Astrocyte (in vitro differentiated cells and primary cell): ENCODE measurements at places on chromosomes 2 and 18.
A peak's percentile ranks its signal among the peaks of the same experiment; 100 is the strongest.

DNA sequence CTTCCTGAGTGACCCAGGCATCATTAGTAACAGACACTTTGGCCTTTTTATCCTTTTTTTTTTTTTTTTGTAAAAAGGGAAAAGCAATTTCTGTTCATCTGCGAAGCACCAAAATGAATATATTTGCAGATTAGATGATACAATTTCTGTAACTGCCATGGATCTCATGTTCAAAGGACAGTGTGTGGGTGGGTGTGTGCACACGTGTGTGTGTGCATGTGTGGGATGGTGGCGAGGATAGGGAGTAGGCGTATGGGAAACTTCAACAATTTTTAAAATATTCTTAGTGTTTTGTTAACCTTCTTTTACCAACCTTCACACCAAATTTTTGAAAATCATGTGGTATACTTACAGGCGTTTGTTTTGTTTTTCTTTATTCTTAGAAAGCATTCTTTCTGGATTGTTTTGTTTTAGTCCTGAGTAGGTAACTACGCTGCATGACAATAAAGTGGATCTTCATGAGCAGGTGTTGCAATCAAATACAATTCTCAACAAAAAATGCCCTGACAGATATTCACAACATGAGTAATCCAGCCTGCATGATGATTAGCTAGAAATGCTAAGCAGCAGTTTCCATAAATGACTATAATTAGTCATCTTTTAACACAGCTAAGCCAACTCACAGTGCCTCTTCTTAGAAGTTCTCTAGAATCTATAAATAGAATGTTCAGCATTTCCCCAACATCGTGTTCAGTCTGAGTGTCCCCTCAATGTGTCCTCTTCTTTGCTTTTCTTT lies 53.5 kb upstream of the RMDN2 start:
- DNase-seq = peak; percentile 90

- peak; percentile 80 for DNase-seq
Measured at GRCh38 chr2:189369566-189369965, 71.7 kb upstream of the WDR75 start.

DNA sequence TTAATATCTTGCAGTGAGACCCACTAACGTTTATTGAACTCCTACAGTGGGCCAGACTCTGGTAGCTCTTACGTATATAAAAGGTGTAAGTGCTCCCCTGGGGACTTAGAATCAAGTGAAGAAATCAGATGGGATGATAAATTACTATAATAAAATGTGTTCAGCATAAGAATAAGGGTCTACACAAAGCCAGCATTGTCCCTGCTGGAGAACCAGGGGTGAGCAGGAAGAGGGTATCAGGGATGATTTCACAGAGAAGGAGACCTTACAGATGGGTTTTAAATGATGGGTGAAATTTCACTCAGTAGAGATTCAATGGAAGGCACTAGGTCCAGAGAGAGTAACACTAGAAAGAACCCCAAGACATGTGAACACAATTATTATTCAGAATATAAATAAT lies 20.7 kb downstream of the NRXN1 start:
- no peak for DNase-seq

- peak; percentile 96 for DNase-seq
Measured at GRCh38 chr2:75100011-75100800, 99.1 kb downstream of the TACR1 start.

- DNase-seq = no peak
Measured at GRCh38 chr2:148430101-148430500, 214.4 kb upstream of the EPC2 start.

- DNase-seq = no peak
Measured at GRCh38 chr2:127658146-127658545, 12.2 kb downstream of the GPR17 start.

GRCh38 chr2:208783184-208783583 lies 376.6 kb downstream of the PTH2R start:
- DNase-seq = no peak

- peak; percentile 91 for DNase-seq
Measured at GRCh38 chr2:25617948-25618646, 55.3 kb downstream of the DTNB start.

DNA sequence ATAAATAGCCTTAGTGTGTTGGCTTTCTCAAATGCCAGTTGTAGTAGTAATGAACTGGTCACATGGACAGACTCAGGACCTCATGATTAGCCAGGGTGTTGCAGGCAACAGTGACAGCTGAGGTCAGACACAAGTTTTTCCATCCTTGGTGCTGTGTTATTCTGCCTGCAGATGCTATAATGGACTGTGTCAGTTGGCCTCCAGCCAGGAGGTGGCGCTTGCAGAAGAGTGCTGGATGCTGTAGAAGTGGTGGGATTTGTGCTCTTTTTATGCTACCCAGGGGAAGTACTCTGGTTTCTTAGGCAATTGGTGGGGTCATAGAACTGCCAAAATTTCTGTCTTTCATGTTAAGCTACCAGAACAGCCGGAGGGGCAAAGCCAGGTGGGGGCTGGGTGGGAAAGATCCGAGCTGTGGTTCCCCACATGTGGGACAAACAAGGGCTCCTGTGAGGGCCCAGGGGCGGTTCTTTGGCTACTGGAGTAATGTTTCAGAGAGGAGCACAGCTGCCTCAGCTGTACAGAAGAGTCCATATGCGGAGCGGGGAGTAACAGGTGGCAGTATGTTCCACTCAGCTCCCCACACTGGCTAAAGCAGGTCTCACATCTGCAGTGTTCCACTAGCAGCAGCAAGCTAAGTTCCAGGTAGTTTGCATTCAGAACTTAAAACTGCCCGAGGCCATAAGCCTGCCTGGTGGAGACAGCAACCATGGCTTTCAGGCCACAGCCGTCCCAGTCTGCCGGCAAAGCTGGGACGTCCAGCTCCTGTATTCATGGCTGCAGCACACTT lies 104.4 kb downstream of the GULP1 start:
- no peak for DNase-seq

GRCh38 chr2:134716721-134717243 lies 2.0 kb downstream of the TMEM163 start:
- no peak for DNase-seq

GRCh38 chr18:42883169-42883568 lies 232.3 kb downstream of the RIT2 start:
- no peak for DNase-seq

GRCh38 chr2:160338901-160339685 lies 139.0 kb upstream of the ITGB6 start:
- DNase-seq = peak; percentile 26

DNA sequence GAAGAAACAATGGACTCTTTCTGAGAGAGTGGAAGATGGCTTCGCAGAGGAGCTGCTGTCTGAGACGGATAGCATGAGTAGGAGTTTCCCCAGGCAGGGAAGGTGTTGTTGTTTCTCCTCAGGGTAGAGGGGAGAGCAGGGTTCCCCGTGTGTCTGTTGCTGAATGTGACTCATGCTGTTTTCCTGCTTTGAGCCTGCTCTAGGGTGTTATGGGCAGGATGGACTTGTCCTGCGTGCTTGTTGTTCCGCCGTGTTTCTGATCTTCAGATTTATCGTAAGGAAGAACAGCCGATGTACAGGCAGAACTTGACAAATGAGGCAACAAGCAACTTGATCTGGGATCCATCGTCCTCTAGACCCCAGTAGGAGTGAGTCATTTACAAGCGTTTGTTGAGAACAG lies 19.7 kb upstream of the MYCN start:
- DNase-seq = no peak

- DNase-seq = peak; percentile 61
Measured at GRCh38 chr2:221573430-221574230, 1.5 kb upstream of the EPHA4 start.

DNA sequence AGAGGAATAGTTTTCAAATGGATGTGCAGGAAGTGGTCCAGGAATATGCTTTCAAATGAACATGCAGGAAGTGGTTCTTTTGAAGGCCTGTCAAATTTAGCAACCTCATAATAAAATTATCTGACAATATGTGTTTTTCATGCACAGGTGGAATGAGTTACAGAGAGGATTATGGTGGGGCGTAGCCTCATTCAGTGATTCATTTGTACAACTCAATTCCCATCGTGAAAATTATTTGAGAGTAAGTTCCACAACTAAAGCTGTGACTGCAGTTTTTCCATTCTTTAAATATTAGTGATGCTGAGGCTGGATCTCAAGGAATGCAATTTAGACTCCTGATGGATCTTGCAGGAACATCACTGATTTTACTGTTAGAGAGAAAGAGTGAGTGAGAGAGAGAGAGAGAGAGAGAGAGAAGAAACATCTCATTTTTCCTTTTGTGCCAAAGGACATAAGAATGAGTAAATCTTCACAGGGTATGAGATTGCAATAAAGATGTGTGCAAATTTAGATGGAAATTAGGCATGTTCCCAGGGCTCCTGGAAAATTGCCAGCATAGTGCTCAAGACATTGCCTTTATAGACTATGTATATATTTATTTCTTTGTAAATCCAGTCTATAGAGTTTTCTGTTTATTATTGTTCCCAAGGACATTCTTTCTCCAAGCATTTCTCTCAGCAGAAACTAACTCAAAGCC lies 394.9 kb upstream of the ZEB2 start:
- DNase-seq = peak; percentile 33
